ENCODE measurements at places on chromosomes 3 and 15.

DNA sequence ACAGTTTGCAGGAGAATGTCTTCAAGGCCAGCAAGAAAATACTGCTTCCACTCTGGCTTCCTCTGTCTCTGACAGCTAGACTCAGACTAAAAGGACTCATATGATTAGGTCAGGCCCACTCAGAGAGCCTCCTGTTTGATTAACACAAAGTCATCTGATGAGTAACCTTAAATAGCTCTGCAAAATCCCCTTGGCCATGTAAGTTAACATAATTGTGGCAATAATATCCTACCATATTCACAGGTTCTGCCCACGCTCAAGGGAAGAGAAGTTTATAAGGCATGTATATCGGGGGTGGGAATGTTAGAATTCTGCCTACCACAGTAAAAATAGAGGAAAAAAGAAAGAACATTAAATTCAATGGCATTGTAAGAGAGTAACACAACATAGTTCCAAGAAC is 20.6 kb upstream of the HHATL start:
- no peak for DNase-seq

GRCh38 chr15:57703387-57703786 is 3.1 kb upstream of the POLR2M start:
- DNase-seq, result no peak

DNA sequence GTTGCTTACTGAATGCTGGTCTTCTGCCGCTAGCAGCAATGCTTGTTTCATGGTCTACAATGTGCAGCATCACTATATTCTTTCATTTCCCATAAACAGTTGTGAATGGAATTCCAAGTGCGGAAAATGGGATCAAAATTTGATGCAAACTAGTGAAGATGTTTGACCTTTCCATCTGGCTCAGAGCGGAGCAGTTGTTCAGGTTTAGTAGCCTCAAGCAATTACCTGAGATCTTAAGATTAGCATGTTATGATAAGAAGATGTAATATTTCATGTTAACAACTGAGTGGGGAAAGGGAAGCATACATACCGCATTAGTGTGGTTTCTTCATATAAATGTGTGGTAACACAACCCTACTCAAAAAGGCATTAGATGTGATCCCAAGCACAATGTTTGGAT is 221.1 kb upstream of the CFAP20DC start:
- no peak for DNase-seq

- DNase-seq, result no peak
Observed at GRCh38 chr3:153180860-153181372, 18.9 kb downstream of the RAP2B start.

DNA sequence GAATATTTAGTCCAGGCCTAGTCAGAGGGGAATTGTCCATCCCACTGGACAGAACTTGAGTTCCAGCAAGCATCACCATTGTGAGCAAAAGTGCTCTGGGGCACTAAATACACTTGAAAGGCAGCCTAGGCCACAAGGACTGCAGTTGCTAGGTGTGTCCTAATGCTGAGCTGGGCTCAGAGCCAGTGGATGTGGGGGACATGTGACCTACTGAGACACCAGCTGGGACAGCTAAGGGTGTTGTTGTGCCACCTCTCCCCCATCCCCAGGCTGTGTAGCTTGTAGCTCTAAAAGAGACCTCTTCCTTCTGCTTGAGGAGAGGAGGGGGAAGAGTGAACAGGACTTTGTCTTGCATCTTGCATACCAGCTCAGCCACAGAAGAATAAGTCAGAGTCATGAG is 120.9 kb downstream of the DTWD1 start:
- no peak for DNase-seq

Data from epithelial cell of proximal tubule (primary cell).